Right cardiac atrium (tissue), 5 donors: ENCODE measurements at places on chromosomes 5 and 9. TPM values are rescaled to one million over a fixed set of nuclear protein-coding genes. Genes with fewer than 3 reads are reported as not detected.

GRCh38 chr9:70696694-70697335, 282.4 kb upstream of the KLF9 start:
- DNase-seq: no peak

GRCh38 chr9:98809311-98810101, 2.0 kb downstream of the GALNT12 start:
- no peak for DNase-seq

GRCh38 chr5:146103594-146103993, 1.8 kb downstream of the PLAC8L1 start:
- DNase-seq: no peak

- no peak for DNase-seq
These were observed 21.5 kb upstream of the MRNIP start for GRCh38 chr5:179880066-179880650.

DNA sequence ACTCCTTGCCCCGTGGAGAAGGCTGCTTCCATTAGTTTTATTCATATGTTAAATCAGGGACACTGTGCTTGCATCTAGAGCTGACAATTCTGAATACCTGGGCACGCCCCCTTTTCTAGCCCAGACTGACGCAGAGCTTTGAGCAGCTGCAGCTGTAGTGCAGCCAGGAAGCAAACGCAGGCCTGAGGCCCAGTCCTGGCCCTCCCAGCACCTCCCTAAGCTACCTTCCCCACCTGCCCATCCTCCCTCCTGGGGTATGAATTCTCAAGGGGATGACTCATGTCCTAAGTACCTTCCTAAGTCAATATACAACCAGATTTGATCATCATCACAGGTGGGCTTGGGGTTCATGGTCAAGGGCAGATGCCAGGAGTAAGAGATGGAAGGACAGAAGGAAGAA, 3.5 kb downstream of the PHF19 start:
- no peak for DNase-seq

- DNase-seq: no peak
These were observed 10.9 kb upstream of the NDFIP1 start for GRCh38 chr5:142097681-142098080.

DNA sequence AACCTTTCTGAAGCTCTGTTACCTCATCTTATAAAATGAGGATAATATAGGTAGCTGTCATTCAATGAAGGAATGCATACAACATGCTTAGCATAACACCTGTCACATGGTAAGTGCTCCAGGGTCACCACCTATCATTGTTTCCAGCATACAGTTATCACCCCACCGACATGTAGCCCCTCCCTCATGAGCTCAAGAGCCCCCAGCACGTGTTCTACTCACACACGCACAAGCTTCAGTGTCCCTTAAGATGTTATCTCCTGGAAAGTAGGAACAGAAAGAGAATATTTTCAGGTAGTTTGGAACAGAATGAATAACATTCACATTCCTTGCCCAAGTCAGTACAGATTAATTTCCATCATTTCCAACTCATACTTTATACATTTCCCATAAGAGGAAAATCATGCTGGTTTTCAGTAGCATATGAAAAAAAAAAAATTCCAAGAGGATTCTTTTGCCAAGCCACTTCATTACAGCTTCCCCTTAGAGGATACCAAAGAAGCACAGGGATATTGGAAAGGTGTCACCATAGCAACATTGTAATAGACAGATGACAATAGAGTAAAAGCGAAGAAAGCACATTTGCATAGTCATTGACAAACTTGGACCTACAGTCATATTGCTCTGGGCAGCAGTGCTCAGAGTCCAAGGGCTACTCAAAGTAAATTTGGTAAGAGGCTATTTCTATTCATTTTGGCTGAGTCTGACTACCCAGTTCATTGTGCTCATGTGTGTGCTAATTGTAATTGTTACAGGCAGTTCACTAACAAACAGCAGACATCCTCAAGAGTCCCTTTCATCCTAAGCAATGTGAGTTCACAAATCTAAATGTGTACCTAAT, 1.5 kb upstream of the MOB3B start:
- no peak for DNase-seq

DNA sequence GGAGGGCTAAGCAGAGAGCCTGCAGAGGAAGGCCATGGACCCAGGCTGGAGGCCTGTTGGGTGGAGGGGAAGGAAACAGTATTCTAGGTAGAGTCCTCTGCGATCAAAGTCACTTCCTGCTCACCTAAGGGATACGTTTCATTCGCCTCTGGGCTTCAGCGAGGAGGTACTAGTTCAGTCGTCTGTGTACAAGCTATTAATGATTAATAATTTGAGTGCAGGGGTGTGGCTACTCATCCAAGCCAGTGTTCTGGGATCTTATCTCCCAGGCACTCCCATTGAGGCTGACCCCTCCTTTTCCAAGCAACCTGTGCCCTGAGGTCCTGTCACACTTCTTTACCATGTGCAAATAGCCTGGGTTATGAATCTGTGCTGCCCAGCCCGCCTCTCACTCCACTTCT, 25.2 kb downstream of the RALGPS1 start:
- DNase-seq: no peak

GRCh38 chr5:142183561-142183960, 75.0 kb downstream of the NDFIP1 start:
- no peak for DNase-seq

- peak; percentile 96 for DNase-seq
These were observed 70.6 kb downstream of the C9orf50 start for GRCh38 chr9:129550199-129550839.

DNA sequence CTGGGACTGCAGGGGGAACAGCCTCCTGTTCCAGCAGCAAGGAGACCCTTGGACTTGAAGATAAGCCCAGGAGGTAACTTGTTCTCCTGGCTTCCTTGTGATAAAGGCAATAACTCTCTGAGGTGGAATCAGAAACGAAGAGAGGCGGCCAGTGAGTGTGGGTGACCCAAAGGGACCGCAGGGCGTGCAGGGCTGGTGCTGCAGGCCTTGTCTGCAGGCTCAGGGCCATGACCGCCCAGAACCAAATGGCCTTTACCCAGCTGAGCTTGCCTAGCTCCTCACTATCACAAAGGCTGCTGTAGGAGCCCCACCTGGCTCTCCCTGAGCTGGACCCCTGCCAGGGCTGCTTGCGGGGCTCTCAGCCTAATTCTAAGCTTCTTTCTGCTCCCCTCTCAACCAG, 72.5 kb downstream of the NDFIP1 start:
- DNase-seq: no peak

GRCh38 chr9:96129747-96130146, 172.2 kb downstream of the HSD17B3 start:
- DNase-seq: no peak

GRCh38 chr5:159050316-159051143, 49.2 kb downstream of the EBF1 start:
- DNase-seq: peak; percentile 35

DNA sequence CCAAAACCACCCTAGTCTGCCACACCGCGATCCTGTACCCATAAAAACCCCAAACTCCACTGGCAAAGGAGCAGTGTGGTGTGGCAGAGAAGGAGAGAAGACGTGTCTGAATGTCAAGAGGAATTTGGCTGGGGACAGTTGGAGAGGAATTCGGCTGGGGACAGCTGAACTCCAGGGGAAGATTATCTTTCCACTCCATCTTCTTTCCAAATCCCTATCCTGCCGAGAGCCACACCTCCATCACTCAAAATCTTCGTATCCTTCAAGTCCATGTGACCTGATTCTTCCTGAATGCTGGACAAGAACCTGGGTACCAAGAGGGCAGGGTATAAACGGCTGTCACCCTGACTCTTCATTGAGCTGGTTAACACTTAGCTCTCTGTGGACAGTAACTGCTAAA, 448.1 kb downstream of the ARHGEF28 start:
- DNase-seq: no peak

DNA sequence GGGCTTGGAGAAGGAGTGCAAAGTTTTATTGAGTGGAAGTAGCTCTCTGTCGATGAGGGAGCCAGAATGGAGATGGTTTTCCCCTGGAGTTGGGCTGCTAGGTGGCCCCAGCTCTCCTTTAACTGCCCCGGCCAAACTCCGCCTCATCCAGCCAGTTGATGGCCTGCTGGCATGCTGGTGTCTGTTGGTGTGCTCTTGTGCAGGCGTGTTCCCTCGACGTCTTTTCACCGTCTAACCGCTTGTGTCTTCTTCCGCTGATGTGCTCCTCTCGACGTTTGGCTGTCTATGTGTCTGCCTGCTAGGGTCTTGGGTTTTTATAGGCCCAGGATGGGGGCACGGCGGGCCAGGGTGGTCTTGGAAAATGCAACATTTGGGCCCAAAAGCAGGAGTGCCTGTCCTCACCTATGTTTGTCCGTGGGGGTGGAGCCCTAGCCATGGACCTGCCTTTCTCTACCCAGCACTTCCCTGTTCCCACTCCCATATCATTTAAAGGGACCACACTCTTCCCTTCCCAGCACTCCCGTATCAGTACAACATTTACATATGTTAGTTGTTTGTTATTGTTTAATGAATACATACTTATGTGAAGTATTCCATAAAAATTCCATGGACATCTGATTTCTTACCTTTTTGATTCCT, 97.9 kb downstream of the CDC42SE2 start:
- DNase-seq: no peak

GRCh38 chr5:32780508-32780919, 69.4 kb downstream of the NPR3 start:
- no peak for DNase-seq

GRCh38 chr5:164801910-164802309, 1296.5 kb downstream of the MAT2B start:
- DNase-seq: no peak

GRCh38 chr5:83922699-83923098, 202.0 kb upstream of the HAPLN1 start:
- no peak for DNase-seq

DNA sequence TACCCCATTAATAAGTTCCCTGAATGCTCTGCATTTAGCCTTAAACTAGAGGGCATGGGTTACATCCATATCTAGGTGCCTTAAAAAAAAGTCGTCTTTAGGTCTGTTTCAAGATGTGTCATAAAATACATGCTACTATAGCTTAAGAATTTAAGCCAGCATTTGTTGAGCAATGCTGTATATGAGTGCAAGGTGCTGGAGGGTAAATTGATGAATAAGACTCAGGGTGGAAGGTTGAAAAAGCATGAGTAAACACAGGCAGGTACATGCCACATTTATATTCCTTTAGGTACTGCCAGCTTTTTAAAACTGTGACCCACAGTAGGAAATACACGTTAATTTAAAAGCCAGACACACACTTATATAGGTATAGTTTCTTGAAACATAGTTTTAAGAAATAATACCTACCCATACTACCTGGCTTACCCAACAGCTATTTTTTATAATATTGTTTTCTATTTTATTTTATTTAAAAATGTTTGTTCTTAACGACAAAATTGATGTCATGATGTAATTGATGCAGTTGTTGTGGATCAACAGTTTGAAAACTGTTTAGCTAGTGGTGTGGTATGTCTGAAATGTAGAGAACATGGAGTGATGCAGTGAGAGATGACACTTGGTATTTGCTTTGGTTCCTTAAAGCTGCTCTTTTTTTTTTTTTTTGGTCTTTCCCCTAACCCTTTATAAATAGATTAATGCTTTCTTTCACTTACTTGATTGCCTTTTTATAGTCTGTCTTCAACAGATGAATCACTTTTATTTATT, 3.9 kb downstream of the HMGCR start:
- DNase-seq: no peak

DNA sequence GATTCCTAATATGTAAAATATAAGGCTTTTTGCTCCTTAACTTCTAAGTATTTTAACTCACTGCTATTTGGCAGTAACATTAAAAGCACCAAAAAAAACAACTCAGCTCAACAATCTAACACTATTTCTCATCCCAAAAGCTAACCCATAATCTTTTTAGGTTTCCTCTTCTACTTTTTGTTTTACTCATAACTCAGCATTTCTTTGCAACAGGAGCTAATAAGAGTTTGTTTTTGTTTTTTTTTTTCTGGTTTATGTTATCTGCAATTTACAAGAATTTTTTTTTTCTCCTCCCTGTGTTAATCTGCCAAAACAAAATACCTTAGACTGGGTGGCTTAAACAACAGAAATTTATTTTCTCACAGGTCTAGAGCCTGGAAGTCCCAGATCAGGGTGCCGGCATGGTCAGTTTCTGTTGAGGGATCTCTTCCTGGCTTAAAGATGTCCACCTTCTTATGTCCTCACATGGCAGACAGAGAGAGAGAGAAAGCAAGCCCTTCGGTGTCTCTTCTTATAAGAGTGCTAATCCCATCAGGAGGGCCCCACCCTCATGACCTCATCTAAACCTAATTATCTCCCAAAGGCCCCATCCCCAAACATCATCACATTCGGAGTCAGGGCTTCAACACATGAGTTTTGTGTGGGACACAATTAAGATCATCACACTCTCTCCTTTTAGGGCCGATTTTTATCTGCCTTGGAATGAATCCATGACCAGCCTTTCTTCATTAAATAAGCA, 31.2 kb downstream of the ARL15 start:
- DNase-seq: no peak

DNA sequence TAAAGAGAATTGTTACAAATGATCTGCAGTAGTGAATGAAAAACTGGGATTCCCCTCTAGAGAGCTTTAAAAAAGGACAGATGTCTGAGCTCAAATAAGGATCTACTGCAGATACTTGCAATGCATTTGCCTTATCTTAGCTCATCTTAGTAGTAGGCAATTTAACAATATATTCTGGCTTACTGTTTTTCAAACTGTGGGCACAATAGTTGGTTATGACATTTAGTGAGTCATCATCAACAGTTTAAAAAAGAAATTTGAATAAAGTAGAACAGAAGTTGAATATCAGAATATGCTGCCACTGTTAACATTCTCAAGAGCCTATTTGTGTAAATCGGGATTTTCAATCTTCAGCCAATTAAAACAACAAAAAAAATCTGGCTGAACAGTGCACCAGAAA, 6.7 kb upstream of the CAST start:
- no peak for DNase-seq

- DNase-seq: peak; percentile 31
These were observed 7.5 kb downstream of the PFDN1 start for GRCh38 chr5:140295414-140295813.

DNA sequence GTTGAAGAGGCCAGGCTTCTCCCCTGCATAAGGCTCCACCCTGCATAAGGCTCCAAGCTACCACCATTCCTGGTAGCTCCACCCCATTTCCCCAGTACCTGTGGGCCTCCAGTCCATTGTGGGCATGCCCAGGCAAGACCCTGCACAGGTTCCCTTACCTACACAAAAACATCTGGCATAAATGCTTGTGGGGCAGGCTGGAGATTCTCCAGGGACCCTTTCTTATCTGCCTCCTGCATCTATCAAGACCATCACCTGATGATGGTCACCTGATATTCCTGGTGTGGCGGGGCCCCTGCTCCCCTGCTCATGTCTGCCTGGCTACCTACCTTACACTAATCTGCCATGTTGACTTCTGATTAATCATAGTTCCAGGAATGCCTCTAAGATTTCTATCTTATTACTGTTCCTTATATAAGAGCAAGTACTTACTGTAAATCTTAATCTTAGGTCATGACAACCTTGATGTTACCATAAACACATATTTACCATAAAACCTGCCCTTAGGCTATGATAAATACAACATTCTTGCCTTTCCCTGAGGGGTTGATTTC, 41.0 kb downstream of the FGD3 start:
- no peak for DNase-seq

- no peak for DNase-seq
These were observed 13.3 kb downstream of the PKD2L2 start for GRCh38 chr5:137902408-137903133.

The ICE1 gene
- total RNA-seq: 17.5 TPM

The TRIM7 gene
- total RNA-seq: 4.8 TPM

The OBP2B gene
- total RNA-seq: not detected

The FGF1 gene
- total RNA-seq: 28.7 TPM

The FBXW11 gene
- total RNA-seq: 70.7 TPM

The TMEM232 gene
- total RNA-seq: 3.1 TPM

The PTPRD gene
- total RNA-seq: 5.2 TPM

The ARSI gene
- total RNA-seq: 0.71 TPM

The ADAMTS13 gene
- total RNA-seq: 2.1 TPM

The SCGB3A2 gene
- not detected for total RNA-seq

The NEK6 gene
- total RNA-seq: 19.1 TPM

The KCNIP1 gene
- not detected for total RNA-seq

The PCDHGC5 gene
- total RNA-seq: 2.3 TPM

The CAMK4 gene
- total RNA-seq: 0.66 TPM
